ENCODE measurements at places on chromosomes 3 and 15.

- no peak for DNase-seq
These were observed 167.2 kb downstream of the MAGI1 start for GRCh38 chr3:65871305-65872141.

DNA sequence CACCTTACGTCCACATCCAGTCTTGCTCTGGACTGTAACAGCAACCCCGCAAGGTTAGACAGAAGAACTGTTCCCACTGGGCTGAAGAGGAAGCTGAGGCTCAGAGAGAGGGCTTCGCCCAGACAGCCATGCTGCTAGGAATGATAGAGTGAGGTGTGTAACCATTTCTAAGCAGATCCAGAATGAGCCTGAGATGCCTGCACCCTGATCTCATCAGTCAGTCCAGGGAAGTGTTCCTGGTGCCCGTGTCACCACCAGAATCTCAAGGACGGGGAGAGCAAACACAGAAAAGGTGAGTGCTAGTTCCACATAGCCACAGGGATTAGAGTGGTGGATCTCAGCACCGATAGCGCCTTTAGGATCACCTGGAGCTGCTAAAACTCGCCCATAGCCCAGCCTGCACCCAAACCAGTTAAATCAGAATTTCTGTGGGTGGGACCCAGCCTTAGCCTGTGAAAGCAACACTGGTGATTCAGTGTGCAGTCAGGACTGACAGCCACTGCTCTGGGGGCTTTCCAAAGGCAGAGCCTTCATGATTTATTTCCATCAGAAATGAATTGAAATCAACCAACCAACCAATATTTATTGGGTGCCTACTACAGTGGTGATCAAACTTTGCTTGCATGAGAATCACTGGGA lies 12.3 kb downstream of the ISLR start:
- DNase-seq, result no peak

DNA sequence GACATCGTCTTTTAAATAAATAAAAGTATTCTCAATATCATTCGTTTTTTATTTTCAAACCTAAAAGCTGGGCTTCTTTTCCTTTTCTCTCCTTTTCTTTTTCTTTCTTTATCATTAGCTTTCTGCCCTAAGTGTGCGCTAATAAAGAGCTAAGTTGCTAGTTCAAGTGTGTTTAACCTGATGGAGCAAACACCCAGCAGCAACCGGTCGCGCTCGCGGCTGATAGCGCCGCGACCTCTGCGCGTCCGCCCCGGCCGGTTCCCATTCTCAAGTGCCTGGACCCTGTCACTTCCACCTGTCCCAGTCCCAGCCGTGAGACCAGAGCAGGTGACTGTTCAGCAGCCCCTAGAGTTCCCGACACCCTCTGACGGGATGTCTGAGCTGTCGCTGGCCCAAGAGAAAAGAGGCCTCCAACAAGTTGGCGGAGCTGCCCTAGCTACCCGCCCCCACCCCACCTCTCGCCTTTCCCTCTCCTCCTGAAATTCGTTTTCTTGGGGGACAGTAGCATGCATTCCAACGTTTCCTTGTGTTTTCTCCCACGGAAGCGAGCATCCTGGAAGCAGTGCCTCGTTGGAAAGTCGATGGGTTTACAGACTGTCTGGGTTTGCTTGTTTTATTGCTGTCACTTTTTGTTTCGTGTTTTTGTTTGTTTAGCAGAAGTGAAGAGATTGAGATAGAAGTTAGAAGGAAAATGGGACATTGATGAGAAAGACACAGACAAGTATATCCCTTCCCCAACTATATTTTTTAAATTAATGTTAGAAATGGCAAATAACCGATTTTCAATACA lies 3.1 kb upstream of the MECOM start:
- no peak for DNase-seq

- peak; percentile 62 for DNase-seq
These were observed 195.2 kb upstream of the MME start for GRCh38 chr3:154884952-154885351.

- DNase-seq, result no peak
These were observed 237.7 kb upstream of the AGTR1 start for GRCh38 chr3:148459931-148460513.

- no peak for DNase-seq
These were observed 79.0 kb upstream of the SELENOK start for GRCh38 chr3:53970661-53971060.

GRCh38 chr3:157082305-157082982 lies 77.5 kb downstream of the CCNL1 start:
- DNase-seq, result no peak

DNA sequence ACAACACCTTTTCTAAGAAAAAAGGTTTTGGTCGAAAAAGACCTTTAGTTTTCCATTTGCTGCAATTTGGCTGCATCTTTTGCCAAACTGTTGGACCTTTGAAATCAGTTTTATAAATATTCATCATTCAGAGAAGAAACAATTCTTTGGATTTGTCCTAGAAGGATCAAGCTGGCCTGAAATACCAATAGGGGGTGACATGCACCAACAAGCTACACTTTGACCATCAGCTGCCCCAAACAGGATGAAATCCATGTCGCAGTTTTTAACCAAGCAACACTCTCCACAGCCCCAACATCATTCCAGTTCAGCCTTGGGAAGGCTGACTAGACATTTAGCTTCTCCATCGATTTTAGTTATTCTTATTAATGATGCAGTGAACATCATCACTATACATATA lies 9.8 kb downstream of the RPL15 start:
- DNase-seq, result no peak

GRCh38 chr3:175826759-175827158 lies 967.6 kb downstream of the NAALADL2 start:
- no peak for DNase-seq

- no peak for DNase-seq
These were observed 157.3 kb upstream of the LPP start for GRCh38 chr3:187996609-187997008.

- DNase-seq, result no peak
These were observed 31.4 kb downstream of the ANKRD28 start for GRCh38 chr3:15766406-15766805.

- DNase-seq, result no peak
These were observed 88.4 kb upstream of the ATP11B start for GRCh38 chr3:182704926-182705325.

DNA sequence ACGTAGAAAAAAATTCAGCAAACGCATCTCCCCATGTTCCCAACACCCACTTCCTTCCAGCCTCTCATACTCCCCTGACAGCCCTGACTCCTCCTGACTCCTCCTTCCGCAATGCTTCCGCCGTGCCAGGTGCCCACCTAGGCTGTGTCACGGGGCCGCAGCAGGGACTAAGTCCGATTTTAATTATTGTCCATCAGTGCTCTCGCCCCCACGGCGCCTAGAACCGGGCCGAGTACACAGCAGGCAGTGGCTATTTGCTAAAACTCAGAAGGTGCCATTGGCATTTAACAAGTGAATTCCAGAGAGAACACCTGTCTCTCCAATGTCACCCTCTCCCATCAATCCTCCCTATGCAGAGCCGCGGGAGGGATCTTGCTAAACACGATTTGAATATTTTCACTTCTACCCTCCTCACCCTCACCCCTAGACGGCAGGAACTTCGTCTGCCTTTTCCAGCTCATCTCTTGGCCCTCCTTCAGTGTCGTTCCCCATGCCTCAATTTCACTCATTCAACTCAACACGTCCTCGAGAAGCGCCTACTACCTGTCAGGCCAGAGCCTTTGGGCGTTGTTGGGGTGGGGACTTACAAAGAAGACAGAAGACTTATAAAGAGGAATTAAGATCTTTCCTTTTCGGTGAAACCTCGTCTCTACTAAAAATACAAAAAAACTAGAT lies 11.5 kb upstream of the SHF start:
- DNase-seq, result no peak

GRCh38 chr3:192896208-192896607 lies 21.4 kb downstream of the MB21D2 start:
- DNase-seq, result no peak

DNA sequence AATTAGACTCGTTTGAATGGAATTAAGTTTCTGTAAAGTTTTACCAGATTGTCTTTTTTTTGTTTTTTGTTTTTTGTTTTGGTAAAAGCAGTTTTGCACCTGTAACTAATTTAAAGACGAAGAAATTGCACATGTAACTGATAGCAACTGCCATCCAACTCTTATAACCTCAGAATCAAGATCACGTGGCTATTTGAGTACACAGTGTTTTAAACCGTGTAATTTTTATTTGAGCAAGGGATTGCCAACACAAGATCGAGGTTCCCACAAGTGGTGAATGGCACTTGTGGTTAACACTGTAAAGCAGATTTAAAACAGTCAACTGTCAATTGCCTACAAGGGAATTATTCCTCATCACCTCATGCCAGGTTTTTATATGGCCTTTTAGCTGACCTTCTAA lies 67.3 kb downstream of the PPARG start:
- no peak for DNase-seq

DNA sequence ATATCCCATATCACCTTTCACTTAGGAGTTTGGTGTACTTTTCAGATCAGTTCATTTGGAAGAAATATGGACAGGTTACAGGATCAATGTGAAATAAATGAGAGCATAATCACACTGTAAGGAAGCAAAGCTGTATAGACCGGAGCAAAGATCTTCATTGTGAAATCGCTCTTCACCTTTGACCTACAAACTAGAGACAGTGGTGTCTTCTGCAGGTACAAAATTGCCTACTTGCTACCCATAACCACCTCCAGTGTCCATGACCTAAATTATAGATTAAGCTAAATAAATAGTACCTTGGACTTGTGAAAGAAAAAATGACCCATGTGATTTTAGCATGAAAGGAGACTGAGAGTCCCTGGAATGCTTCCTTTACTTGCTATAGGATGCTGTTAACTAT lies 379.5 kb upstream of the SUCLG2 start:
- no peak for DNase-seq

DNA sequence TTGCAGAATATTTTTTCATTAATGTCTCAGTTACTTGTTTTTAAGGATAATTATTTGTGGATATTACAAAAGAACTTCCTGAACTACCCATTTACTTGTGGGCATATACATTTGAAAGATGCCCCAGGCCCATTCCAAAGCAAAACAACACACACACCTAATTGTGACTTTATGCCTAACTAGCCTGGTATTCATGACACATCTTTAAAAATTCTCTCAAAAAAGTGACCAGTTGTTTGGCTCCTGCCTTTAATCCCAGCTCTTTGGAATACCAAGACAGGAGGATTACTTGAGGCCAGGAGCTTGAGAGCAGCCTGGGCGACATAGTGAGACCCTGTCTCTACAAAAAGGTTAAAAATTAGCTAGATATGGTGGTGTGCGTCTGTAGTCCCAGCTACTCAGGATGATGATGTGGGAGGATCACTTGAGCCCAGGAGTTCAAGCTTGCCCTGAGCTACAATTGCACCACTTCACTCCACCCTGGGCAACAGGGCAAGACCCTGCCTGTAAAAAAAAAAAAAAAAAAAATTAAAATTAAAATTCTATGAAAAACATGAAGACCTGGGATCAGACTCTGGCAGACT lies 51.7 kb upstream of the SLC4A7 start:
- no peak for DNase-seq

GRCh38 chr15:78070049-78070700 lies 7.3 kb downstream of the TBC1D2B start:
- DNase-seq, result no peak

- no peak for DNase-seq
These were observed 76.8 kb downstream of the TIGIT start for GRCh38 chr3:114370537-114371174.

DNA sequence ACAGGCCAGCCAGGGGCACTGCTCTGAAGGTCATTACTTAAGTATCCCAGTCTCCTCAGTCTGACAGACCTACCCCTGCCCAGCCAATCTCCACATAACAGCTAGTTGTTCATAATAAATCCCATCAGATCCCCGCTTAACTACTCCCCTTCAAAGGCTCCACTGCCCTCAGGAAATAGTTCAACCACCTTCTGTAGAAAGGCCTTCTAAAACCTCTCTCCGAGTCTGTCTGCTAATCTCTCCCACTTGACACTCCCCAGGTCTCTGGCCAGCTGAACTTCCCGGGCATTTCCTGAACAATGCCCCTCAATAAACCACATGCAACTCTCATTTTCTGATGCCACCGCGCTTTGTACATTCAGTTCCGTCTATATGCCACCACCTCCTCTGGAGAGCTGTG lies 6.0 kb downstream of the PRC1 start:
- DNase-seq, result no peak

DNA sequence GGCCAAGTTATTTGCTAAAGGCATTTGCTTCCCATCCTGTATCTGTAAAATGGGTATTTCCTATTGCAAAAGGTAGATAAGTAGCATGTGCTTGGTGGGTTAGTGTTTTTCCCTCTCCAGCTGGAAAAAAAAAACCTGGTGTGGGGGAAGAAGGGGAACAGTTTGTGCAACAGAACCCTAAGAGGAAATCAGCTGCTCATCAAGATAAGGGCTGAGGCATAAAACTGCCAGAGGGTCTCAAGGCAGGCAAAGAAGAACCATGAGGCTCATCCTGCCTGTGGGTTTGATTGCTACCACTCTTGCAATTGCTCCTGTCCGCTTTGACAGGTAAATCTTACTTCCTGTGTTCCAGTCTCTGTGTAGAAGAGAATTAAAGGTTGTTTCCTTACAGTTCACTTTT lies at the start of gene CPA3:
CPA3 (plus strand) TSS at position 248 of the 400 bp plus-strand sequence; CDS start at position 260, 12 bp downstream.
- DNase-seq, result no peak

DNA sequence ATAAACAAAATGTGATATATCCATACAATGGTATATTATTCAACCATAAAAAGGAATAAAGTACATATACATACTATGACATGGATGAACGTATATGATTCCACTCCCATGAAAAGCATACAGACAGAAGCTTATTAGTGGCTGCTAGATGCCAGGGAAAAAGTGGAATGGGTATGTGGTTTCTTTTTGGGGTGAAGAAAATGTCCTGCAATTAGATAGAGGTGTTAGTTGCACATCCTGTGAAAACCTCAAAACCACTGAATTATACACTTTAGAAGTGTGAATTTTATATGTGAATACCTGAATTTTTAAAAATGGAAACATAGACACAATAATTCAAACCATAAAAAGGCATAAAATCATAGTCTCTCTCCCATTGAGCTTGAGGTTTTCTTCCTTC lies 11.2 kb downstream of the DENND6A start:
- no peak for DNase-seq

DNA sequence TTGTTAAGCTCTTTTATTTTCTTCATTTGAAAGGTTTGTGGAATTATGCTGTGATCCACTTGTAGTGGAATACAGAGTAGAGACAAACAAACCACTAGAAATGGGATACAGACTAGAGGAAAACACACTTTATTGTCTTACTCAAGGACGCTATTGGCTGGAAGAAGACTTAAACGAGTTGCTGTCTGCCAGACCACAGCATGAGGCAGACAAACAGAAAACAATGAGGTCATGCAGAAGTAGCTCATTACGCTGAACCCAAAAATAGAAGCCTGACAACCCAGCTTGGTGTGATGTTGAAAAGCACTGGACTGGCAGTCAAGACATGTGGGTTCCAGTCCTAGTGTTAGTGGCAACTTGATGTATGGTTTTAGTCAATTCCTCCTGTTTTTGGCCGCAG lies 62.4 kb upstream of the P3H2 start:
- peak; percentile 82 for DNase-seq

DNA sequence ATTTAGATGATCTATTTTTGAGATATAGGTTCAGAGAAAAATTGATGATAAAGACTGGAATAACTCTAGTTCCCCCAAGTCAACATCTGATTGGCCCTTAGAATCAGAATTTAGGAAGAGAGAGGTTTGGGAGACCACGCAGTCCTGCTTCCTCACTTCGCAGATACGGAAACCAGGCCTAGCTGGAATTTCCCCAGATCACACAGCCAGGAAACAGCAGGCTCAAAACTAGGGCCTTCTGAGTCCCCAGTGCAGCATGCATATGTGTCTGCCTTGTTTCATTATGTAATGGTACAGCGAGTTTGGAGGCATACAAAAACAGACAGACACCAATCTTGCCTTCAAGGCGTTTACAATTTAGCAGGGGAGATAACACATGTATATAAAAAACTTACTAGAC lies 177.1 kb upstream of the ICE2 start:
- DNase-seq, result no peak
